ENCODE measurements at places on chromosomes 3 and 15.
A peak's percentile ranks its signal among the peaks of the same experiment; 100 is the strongest.

GRCh38 chr3:67389176-67389575, 265.2 kb downstream of the SUCLG2 start:
- no peak for DNase-seq

- no peak for DNase-seq
Observed at GRCh38 chr15:43436395-43436794, 56.6 kb downstream of the TP53BP1 start.

DNA sequence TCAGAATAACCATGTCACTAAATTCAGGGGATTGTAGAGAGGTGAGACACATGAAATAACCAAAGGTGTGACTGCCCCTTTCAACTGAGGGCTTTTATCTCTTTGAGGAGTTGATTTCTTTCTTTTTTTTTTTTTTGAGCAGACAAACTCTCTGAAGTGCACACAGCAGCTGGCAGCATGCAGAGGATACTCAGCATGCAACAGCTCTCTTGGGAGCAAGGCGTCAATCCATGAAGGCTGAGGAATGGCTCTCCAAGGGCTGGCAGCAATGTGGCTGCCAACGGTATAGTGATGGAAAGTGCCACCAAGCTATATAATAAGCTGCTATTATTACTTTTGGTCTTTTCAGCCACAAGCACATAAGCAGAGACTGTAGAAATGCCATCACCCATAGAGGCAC, 226.7 kb upstream of the FEZF2 start:
- DNase-seq = no peak

GRCh38 chr3:30752970-30753369, 141.5 kb downstream of the GADL1 start:
- no peak for DNase-seq

DNA sequence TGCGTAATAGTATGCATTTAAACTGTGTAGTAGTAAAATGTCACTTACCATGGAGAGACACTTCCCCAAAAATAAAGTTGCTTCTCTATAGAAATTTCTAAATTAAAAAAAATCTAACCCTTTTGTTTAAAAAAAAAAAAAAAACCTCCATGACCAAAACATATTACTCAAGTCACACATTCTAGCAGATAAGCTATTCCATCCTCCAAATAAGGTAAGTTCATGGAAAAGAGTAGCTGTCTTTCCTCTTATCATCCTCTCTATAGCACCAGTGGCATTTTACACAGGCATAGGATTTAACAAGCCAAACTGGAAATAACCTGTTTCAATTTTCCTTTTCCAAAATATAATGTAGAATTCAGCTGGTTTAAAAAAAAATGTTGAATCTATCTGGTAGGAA, 57.4 kb downstream of the LRRFIP2 start:
- no peak for DNase-seq

DNA sequence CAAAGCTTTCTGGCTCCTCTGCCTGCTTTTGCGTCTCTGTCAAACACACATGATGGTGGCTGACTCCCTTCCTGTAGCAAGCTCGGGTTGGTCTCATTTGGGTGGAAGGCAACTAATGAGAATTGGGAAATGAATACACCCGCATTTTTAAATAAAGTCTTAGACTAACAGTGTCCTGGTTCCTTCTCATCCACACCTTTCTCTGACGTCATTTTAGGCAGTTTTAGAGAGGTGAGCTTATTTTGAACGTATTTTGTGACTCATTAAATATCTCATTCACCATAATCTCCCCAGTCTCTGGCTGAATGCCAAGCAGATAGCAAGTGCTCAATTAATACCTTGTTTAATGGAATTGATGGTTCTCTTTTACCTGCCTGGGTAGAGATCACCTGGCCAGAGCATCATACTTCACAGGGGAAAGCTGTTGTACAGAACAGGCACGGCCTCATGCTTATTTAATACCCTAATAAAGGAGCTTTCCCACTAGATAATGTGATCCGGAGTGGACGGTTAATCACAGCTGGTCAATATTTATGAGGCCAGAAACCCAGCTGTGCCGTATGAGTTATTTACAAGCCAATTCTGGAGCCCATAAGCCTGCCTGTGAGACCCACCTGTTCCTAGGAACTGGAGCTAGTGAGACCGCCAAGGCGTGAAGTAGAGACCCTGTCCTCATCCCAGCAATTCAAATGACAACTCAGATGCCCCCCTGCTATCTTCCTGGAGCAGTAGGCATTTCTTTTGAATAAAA, 149.7 kb upstream of the PROK2 start:
- DNase-seq = no peak

- no peak for DNase-seq
Observed at GRCh38 chr3:176789947-176790346, 407.3 kb downstream of the TBL1XR1 start.

GRCh38 chr3:58989163-58989562, 60.7 kb downstream of the CFAP20DC start:
- DNase-seq = no peak

DNA sequence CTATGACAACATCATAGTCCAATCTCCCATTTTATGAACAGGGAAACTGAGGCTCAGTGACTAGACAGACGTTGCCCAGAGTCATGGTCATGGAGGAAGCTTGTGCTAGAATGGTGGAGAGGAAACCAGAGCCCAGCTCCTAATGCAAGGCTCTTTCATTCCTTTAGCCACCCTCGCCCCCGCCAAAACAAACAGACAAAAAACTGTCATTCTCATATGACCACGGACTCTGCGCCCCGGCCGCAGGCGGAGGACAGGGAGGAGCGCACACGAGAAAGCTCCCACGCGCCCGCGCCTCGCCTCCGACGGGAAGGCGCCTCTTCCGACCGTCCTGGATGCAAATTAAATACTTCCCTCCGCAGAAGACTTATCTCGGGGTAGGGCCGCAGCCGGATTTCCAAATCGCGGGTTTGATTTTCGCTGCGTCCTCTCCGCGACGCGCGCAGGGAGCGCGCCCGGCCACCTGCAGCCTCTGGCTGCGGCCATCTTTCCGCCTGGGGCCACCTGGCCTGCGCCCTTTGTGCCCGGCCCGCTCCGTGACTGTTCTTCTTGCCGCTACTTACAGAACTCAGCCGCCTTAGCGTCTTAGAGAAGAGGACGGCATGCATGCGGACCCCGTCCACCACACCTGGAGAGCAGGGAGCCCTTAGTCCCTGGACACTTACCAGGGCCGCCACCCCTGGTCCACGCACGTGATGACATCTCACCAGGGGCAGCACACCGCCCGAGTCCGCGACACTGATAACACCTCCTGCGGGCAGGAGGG, 670 bp upstream of the ATP13A3 start:
- DNase-seq = peak; percentile 22

DNA sequence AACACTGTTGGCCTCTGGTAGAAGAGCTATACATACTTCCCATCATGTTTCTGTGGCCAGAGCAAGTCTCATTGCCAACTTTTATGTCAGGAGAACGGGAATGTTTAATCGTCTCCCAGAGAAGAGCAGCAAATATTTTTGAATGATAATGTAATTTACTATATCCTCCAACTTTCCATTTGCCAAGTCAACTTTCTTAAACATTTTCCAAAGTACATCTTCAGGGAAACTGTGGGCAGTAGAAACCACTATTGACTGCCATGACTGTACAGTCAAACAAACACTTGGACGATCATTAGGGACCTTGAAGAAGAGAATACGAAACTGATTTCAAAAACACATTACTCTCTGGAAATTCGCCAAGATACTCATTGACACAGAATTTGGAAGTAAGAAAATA, 201.5 kb downstream of the GABRB3 start:
- DNase-seq = no peak

- no peak for DNase-seq
Observed at GRCh38 chr3:178805741-178806140, 265.9 kb downstream of the ZMAT3 start.

DNA sequence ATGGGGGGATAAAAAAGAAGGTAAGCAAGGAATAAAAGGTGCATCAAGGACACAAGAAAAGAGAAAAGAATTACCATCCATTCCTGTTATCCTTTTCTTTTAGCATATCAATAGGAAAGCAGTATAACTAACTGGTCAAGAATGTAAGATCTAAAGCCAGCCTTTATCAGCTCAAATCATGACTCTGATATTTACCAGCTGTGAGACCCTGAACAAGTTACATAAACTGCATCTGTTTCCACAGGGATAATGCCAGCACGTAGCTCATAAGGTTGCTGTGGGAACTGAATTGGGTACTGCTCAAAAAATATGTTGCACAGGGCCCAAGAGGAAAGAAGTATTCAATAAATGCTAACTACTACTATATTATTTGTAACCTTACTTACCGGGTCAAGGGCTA, 1092.2 kb upstream of the CFAP20DC start:
- no peak for DNase-seq

GRCh38 chr3:32531010-32531647, 28.5 kb upstream of the CMTM6 start:
- no peak for DNase-seq

- DNase-seq = no peak
Observed at GRCh38 chr15:89999676-90000185, 1.4 kb upstream of the ZNF710 start.

GRCh38 chr3:183202004-183202722, 39.6 kb upstream of the LAMP3 start:
- DNase-seq = peak; percentile 17

DNA sequence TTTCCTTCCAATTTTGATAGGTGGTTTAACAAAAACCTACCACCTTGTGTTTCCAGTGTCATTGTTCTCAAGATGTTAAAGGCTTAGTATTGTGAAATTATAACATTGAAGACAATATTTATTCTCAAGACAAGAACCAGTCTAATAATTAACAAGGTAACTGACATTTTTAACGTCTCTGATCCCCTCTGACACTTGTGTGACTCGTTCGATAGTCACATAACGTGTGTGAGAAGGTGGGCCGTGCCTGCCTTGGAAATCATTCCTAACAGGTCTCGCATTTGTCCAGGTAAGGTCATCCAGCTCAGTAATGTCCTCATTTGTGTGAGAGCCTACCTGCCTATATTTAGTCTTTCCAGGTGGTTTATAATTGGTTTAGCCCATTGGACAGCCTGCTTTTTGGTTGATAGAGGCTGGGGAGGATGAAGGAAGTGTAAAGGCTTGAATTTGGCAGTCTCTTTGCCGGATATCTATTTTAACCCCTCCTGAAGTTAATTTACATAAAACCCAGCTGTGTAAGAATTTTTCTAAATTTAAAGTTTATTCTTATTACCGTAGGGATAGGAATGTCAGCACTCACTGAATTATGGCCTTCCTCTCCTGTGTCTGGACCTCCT, 94.4 kb downstream of the AKAP13 start:
- DNase-seq = no peak

DNA sequence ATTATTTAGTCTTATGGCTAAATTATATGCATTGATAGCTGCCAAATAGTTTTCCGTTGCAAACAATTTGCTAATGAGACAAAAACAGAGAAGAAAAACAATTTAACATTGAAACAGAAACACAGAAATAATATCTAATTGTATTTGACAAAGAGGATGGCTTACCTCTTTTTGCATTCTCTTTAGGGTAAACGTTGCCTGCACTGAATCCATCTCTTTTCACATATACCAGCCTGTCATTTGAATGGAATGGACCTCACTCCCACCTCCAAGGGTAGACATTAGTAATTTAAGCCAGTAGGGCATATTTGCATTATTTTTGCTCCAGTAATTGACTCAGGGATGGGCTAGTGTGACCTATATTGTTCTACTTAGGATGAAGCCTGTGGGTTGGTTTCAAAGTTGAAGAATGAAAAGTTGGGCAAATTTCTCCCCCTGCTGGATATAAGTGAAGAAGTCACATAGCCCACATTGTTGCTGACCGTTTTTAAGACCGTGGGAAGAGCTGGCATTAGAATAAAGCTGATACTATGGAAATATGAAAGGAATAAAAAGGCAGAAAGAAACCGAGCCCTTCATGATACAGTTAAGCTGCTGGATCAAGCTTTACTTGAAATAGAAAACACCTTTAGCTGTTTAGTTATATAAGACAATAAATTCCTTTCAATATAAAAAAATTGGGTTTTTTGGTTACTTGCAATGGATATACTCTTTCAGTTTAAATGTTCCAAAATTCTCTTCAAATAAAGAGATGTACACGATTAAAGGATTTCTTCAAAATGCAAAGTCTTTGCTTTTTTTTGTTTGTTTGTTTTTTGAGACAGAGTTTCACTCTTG, 26.9 kb downstream of the PIERCE2 start:
- DNase-seq = no peak

DNA sequence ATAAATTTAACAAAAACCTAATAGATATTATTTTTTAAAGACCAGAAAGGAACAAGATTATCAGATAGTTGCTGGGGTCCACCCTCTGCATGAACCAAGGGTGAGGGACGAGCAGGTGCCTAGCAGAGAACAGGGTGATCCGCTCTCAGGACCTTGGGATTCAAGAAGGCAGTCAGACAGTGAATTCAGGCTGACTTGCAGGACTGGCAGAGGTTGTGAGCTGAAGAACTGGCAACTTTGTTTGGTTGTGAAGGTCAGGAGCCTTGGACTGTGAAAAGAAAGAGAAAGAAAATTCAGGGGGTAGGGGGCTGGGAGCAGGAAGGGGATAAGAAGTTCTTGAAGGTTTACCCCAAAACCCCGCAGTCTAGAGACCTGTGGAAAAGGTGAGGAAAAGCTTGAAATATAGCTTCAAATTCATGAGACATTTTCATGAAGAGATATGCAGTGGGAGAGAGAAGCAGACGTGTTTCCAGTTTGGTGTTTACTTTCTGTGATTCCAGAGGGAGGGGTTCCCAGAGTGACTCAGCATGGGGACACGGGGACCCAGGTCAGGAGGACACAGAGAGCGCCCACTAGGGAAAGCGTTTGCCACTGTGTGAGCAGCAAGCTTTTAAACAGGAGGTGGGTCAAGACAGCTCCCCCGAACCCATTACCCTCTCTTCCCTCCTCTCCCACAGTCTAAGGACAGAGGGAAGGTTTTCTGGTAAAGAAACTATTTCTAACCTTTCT, 217.2 kb upstream of the UMPS start:
- DNase-seq = no peak

DNA sequence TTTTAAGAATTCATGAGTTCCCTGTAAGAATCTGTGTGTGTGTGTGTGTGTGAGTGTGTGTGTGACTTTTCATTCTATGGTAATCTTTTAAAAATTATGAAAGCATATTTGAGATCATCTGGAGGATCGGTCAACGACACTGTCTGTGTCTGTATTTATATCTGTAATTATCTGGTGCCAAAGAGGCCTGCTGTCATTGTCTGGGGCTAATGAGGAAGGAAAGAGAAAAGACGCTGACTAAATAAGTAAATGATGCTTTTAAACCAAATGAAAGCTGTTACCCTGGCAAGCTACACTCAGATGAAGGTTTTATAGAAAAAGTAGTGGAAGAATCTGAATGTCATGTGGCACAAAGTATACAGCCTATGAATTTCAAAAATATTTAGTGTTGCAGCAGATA, 439.8 kb downstream of the RBMS3 start:
- DNase-seq = no peak

DNA sequence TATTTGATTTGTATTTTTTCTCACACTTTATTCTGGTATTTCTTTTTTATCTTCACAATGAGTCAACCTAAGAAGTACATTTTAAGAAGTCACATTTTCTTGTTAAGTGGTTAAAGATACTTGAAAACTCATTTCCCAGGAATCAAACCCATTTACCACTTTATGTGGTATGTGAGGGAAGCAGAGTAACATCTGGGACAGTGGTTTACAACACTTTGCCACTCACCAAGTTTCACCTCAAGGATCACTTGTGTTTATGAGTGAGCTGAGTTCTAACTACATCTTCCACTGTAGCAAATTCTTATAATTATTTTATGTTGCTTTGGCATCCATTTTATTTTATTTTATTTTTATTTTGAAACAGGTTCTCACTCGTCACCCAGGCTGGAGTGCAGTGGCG, 53.8 kb downstream of the IGSF11 start:
- DNase-seq = no peak

All from activated CD4-positive, alpha-beta T cell treated with anti-CD3 and anti-CD28 coated beads, Interleukin-2, amount 50 U/mL, for 4 hours (primary cell).